Temporal lobe (tissue), 4 donors: ENCODE measurements at places on chromosomes 12 and 14. TPM values are rescaled to one million over a fixed set of nuclear protein-coding genes. Genes with fewer than 3 reads are reported as not detected.

The MSI1 gene
- total RNA-seq: 8.9 TPM

The NAV3 gene
- 224 TPM for total RNA-seq

The EML5 gene
- 20.7 TPM for total RNA-seq

The HSPA2 gene
- 6.4 TPM for total RNA-seq

The LRRIQ1 gene
- 5.9 TPM for total RNA-seq

The TRIM9 gene
- 44.5 TPM for total RNA-seq

The CYP46A1 gene
- 6.1 TPM for total RNA-seq

The DLST gene
- total RNA-seq: 30.7 TPM

The BICDL1 gene
- total RNA-seq: 17.0 TPM

The WASHC3 gene
- total RNA-seq: 32.2 TPM

The GPRC5D gene
- total RNA-seq: not detected

The KCNK13 gene
- total RNA-seq: 0.49 TPM

The PLXNC1 gene
- total RNA-seq: 74.3 TPM

The TRHDE gene
- 14.0 TPM for total RNA-seq

The EP400 gene
- 21.6 TPM for total RNA-seq
